ENCODE measurements at places on chromosomes 5 and 9. TPM values are rescaled to one million over a fixed set of nuclear protein-coding genes. Genes with fewer than 3 reads are reported as not detected.

- H3K4me3 ChIP-seq = no peak overlapping the region
- H3K4me1 ChIP-seq = peaks cover 7% of the 10 kb centered on the region
- H3K27ac ChIP-seq = no peak overlapping the region
These were observed 22.4 kb upstream of the PPP2CA start for GRCh38 chr5:134248256-134248655.

Gene GFPT2
- 14.9 TPM for total RNA-seq

DNA sequence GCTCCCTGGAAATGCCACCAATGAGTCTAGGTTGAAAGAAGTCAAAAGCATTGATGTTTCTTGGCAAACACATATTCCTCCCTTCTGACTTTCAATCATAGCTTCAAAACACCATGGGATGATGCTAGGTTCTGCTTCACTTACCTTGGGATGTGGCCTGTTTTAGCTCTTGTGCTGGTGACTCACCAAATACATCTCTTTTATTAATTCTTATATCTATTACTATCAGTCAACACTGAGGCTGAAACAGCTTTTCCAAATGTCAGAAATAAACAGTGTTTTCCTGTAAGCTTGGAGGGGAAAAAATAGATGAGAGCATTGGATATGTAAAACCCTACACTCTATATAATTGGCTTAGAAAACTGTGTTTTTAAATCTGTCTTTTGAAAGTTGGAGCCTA lies 245.4 kb upstream of the NREP start:
- H3K4me3 ChIP-seq = no peak overlapping the region
- H3K36me3 ChIP-seq = no peaks in the 10 kb centered on the region
- H3K27me3 ChIP-seq = no peaks in the 10 kb centered on the region
- H3K4me1 ChIP-seq = no peaks in the 10 kb centered on the region
- H3K27ac ChIP-seq = no peak overlapping the region
- no peak for DNase-seq

GRCh38 chr9:12539580-12539975 lies 153.6 kb upstream of the TYRP1 start:
- H3K27ac ChIP-seq = no peak overlapping the region
- no peaks in the 10 kb centered on the region for H3K27me3 ChIP-seq
- H3K36me3 ChIP-seq = no peaks in the 10 kb centered on the region

- no peaks in the 10 kb centered on the region for H3K4me1 ChIP-seq
- H3K27ac ChIP-seq = no peak overlapping the region
- no peak overlapping the region for H3K4me3 ChIP-seq
- no peaks in the 10 kb centered on the region for H3K36me3 ChIP-seq
- DNase-seq = no peak
- H3K27me3 ChIP-seq = no peaks in the 10 kb centered on the region
These were observed 555.3 kb upstream of the ARRDC3 start for GRCh38 chr5:91938441-91938840.

DNA sequence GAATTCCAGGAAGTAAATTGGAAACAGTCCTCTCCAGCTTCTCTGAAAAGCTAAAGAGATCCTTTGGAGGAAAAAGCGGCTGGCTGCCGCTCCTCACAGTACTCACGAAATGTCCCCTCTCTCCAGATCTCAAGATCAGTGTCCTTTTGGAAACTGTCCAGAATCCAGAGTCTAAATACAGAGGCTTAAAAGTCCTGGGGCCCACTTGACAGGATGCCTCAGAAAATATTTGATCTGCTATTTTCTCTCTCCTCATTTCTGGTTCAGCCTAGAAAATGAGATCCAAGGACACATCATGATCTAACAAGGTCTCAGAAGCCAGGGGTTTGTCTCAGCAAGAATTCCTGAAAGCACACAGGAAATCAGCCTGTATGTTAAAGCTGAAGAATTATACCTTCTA lies 7.2 kb downstream of the C1QTNF2 start:
- peak overlapping the region; percentile 78 for H3K27ac ChIP-seq
- H3K4me3 ChIP-seq = no peak overlapping the region
- DNase-seq = no peak
- no peaks in the 10 kb centered on the region for H3K27me3 ChIP-seq
- no peaks in the 10 kb centered on the region for H3K36me3 ChIP-seq
- H3K4me1 ChIP-seq = peaks cover 16% of the 10 kb centered on the region

- no peak overlapping the region for H3K27ac ChIP-seq
- H3K4me1 ChIP-seq = no peaks in the 10 kb centered on the region
- H3K36me3 ChIP-seq = no peaks in the 10 kb centered on the region
- no peak overlapping the region for H3K4me3 ChIP-seq
These were observed 78.0 kb downstream of the SH3GL2 start for GRCh38 chr9:17656889-17657288.

Data from spinal cord (tissue), 10 donors.